ENCODE measurements at places on chromosomes 1 and 21.

DNA sequence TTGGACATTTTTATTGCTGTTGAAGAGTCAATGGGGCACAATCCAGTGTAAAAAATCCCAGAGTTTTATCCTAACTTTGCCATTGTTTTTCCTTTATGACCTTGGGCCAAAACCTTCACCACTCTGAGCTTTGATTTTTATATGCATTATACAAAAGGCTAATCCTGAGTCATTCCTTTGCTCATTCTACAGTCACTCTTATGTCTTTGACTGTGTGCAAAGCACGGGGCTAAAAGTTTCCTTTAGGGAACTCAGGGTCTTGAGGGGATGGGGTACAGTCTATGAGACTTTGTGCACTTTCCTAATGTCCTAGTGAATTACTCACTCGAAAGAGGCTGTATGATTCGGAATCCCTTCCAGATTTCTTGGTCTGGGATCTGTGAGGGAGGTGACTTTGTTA lies 543.2 kb upstream of the CAMK1G start:
- DNase-seq = no peak

DNA sequence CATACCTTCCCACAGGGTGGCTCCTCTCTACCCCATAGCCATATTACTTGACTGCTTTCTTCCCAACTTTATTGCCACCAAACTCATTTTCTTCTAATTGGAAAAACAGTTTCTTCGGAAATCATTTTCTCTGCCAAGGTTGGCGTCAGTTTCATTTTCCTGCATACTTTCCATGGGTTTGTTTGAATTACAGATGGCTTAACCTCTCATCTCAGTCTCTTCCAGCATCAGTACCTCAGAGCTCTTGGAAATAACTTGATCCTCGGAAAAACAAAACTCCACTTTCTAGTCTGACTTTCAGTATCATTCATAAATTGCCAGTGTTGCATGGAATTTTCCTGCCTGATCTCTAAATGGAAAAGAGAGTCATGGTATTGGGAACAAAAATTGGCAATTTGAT lies 20.3 kb upstream of the PRDM2 start:
- DNase-seq = no peak

GRCh38 chr1:12069623-12070244 lies 6.6 kb downstream of the TNFRSF8 start:
- no peak for DNase-seq

DNA sequence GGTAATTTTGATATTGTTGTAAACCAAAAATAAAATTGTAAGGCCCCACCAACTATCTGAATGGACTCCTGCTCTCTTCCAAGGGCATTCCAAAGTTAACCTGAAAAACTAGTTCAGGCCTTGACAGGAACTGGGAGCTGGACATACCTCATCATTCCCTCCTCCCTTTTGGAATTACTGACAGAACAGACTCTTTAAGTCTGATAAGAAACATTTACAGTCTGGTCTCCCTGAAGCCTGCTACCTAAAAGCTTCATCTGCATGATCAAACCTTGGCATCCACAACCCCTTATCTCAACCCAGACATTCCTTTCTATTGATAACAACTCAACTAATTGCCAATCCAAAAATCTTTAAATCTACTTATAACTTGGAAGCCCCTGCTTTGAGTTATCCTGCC lies 123.8 kb downstream of the TLR5 start:
- no peak for DNase-seq

GRCh38 chr1:182766881-182767645 lies 22.5 kb upstream of the NPL start:
- DNase-seq = no peak

- DNase-seq = no peak
Measured at GRCh38 chr1:92623187-92623778, 136.6 kb upstream of the GFI1 start.

DNA sequence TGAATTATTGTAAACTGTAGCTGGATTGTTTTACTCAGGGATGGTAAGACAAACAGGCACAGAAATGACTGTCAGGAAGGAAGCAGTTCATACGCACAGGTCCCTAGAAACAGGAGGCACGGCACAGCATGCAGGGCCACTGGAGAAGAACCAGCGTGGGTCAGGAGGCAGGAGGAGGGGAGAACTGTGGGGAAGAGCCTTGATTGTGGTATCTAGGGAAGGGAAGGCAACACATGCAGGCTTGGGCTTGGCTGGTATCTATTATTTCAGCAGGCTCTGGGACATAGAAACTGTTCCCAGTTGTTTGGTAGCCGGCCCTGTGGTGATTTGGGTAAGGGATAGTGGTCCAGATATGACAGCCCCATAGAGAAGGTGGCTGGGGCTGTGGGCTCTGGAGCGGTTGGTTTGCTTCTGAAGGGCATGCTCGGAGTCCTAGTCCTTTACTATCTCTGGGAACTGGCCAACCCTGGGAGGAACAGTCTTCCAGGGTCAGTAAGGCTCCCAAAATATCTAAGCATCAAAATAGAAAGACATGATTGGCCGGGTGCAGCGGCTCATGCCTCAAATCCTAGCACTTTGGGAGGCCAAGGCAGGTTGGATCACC lies 43.1 kb upstream of the CCSAP start:
- DNase-seq = no peak

All from T-helper 1 cell (primary cell).